T follicular helper cell (primary cell): ENCODE measurements at places on chromosomes 1 and 21.
A peak's percentile ranks its signal among the peaks of the same experiment; 100 is the strongest.

GRCh38 chr1:198523182-198523950 lies 17.1 kb downstream of the ATP6V1G3 start:
- DNase-seq: no peak

GRCh38 chr1:119653839-119654170 lies 5.7 kb upstream of the ZNF697 start:
- no peak for DNase-seq

- no peak for DNase-seq
Observed at GRCh38 chr1:12518931-12519692, 98.9 kb downstream of the DHRS3 start.

- DNase-seq: no peak
Observed at GRCh38 chr1:85264150-85264549, 4.7 kb upstream of the C1orf52 start.

DNA sequence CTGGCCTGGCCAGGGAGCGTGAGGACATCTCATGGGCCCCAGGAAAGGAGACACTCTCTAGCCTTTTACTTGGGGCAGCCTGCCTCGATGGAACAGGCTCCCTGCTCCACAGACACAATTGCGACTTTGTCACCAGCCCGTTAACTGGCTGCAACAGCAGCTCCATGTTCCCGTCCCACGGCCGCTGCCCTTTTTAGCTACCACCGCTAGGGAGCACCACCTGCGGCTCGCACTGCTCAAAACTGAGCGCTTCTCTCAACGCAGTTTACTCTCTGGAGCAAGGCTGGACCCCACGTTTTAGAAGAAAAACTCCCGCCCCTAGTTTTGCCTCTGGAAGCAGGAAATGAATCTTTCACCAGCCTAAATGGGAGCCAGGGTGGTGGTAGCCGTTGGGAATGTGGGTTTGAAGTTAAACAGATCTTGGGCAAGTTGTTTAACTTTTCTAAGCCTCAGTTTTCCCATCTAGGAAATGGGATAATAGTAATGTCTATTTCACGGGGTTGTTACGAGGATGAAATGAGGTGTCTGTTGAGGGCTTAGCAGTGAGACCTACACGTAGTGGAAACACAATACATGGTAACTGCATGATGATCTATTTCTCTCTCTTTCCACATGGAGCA lies 3.5 kb upstream of the LRRC38 start:
- no peak for DNase-seq

DNA sequence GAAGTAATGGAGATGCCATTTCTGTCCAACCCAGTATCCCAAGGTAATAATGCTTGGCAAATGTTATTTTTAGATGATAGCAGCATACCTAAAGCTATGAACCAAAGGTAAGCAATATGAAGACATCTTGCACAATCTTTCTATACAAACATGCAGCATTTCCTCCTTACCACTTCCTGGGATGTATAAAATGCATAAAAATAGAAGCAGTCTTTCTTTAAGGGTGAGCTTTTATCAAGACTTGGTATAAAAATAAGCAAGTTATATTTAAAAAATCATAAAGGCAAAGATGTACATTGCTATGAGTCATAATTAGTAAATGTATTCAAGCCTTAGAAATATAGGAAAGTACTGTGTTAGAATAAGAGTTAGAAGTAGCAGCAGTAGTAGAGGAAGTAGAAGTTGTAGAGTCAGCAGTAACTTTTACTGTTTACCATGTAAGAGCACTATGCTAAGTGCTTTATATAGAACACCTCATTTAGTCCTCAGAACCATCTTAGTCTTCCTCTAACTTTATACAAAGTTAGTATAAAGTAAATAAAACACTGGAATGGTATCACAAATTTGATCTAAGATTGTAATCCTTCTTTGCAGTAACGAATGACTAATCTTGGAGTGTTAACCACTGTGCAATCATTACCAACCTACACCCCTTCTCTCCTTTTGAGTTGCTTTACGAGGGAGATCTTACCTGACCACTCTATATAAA lies 371.3 kb downstream of the VAV3 start:
- no peak for DNase-seq

GRCh38 chr1:170790651-170791071 lies 126.7 kb downstream of the PRRX1 start:
- no peak for DNase-seq

DNA sequence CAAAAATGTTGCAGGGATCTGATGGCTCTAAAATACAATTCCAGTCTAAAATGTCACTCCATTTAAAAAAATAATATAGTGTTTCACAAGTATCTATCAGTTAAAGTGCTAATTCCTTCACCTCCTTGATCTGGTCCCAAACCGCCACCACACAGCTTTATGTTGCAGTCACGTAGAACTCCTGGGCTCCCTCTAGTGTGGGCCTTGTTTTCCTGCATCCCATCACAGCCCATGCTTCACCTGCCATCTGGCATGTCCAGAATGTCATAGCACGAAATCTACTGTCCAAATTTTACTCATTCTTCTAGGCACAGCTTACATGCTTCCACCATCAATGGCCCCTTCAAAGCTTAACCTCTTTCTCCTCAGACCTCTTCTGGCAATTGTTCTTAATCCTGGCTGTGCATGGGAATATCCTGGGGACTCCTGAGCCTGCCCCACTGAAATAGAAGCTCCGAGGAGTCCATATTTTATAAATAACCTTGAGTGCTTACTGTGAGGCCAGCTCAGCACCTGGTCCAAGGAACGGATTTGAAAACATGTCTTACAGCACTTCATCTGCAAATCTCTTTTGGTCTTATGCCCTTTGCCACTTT lies 15.5 kb downstream of the FYB2 start:
- DNase-seq: no peak

GRCh38 chr1:43437031-43437973 lies 16.4 kb downstream of the HYI start:
- DNase-seq: no peak

- DNase-seq: no peak
Observed at GRCh38 chr1:48236716-48237470, 14.4 kb downstream of the SLC5A9 start.

DNA sequence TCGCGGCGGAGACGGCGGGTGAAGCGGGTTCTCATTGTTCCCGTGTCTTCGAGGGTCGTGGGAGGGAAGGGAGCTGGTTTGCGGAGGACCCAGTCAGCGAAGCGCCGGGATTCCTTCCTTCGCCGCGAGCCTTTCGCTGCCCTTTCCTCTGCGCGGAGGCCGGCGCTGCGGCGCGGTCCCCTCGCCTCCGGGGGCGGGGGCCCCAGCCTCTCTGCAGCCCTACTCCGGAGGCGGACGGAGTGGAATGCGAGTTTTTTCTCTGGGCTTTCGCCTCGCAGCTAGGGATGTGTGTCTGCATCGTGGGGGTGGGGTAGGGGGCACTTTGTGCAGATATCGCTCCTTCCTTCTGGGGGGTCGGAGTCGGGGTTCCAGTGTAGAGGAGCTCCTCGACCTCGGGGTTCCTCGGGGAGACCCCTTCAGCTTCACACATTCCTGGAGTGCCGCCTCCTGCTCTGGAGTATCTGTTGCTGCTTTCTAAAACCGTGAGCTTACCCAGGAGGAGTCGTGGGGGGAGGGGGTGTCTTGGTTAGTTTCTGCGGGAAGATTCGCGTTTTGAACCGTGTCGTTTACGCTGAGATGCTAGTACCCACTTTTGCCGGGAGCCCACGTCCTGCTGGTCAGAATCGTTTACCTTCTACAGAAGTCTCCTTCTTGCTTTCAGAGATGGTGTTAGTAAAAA lies 595 bp downstream of the RNF2 start:
- DNase-seq: peak; percentile 1

DNA sequence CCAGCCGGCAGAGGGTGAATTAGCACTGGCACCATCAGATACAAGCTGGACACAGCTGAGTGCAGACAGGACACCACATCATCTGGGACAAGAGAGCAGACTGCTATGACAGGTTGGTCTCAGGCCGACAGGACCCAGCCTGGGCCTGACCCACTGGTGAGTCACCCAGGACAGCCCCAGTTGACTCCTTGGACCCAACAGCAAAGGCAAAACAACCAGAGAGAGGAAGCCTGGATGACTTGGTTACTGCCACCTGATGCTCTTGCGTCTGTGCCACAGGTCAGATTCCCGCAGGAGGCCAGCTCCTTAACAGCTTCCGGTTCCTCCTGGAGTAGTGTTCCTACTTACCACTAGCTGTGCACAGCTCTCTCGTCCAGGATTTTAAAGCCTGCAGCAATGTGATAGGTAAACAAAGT lies 18.5 kb downstream of the CCN1 start:
- no peak for DNase-seq

DNA sequence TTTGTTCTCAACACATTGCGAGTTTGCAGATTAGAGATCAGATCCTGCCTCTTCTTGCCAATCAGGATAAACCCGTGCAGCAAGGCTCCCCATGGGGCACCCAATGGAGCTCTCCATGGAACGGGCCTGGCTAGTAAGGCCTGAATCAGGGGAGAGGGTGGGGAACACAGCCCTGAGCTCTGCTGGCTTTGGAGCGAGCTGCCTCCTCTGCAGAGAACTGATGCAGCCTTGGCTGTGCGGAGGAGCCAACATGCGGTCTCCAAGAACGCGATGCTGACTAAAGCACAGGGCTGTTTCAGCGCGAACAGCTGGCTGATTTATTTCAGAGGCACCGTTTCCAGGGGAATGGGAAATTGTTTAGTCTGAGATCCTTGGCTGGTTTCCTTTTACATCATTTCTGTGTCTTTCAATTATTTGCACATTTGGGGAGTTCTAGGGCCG lies 139.7 kb downstream of the TSEN15 start:
- DNase-seq: no peak

DNA sequence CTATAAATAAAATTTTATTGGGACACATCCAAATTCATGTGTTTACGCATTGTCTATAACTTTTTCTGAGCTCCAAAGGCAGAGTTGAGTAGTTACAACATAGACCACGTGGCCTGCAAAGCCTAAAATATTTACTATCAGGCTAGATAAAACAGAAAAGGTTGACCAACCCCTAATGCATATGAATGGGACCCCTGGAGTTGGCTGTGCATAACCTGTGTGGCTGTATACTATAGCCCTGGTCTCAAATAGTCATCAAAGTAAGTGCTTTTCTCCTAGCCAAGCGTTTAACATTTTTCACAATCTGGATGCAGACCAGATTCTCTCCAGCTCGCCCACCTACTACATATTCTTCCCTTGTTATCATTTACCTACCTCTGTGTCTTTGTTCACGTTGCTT lies 60.4 kb downstream of the CYYR1 start:
- DNase-seq: no peak

GRCh38 chr1:228935198-228935663 lies 200.0 kb downstream of the RHOU start:
- no peak for DNase-seq

DNA sequence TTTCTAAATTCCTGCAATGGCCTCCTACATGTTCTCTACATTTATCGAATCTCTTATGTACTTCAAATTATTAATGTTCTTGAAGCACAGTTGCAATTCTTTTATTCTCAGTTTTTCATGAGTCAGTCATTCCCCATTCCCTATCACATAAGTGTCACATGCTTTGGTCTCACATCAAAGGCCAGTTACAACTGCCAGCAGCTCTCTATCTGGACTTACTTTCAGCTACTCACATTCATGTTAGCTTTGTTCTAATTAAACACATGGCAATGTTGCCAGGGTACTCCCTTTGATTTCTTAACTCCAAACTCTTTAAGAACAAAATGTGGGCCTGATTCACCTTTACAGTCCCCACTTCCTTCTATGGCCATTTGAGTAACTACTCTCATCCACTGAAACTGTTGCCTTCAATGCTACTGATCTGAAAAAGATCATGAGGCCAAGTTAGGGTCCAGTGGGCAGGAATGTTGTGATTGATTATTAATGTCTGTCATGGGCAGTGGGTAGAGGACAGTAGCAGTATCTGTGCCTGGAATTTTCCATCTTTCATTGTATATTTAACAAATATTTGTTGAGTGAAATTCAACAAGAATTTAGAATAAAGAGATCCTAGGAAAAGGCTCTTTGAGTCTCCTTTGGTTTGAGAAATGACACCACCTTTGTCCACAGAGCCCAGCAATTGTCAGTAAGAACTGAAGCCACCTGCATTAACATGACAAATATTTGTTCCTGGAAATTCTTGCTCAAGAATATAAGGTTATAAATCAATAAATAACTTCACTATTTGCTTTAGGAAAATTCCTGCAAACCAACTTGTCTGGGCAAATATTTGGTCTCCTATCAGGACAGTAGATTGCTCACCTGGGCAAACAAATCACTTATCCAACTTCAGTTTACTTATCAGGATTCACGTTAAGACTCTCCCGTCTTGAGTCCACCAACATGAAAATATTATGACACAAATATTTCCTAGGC lies 153.6 kb upstream of the SAMSN1 start:
- no peak for DNase-seq

DNA sequence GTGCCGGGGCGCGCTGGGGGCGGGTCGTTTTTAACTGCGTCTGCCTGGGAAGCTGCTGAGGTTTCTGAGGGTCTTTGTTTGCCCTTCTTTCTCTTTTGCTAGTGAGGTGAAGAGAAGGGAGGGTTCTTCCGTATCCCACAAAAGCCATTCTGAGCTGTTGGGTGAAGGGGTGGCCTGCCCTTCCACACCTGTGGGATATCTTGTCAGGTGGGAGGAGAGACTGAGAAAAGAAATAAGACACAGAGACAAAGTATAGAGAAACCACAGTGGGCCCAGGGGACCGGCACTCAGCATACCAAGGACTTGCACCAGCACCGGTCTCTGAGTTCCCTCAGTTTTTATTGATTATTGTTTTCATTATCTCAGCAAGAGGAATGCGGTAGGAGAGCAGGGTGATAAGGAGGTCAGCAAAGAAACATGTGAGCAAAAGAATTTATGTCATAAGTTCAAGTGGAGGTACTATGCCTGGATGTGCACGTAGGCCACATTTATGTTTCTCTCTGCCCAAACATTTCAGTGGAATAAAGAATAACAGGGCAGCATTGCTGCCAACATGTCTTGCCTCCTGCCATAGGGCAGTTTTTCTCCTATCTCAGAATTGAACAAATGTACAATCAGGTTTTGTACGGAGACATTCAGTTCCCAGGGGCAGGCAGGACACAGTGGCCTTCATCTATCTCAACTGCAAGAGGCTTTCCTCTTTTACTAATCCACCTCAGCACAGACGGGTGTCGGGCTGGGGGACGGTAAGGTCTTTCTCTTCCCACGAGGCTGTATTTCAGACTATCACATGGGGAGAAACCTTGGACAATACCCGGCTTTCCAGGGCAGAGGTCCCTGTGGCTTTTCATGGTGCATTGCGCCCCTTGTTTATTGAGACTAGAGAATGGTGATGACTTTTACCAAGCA lies 972 bp downstream of the PGBD2 start:
- no peak for DNase-seq

DNA sequence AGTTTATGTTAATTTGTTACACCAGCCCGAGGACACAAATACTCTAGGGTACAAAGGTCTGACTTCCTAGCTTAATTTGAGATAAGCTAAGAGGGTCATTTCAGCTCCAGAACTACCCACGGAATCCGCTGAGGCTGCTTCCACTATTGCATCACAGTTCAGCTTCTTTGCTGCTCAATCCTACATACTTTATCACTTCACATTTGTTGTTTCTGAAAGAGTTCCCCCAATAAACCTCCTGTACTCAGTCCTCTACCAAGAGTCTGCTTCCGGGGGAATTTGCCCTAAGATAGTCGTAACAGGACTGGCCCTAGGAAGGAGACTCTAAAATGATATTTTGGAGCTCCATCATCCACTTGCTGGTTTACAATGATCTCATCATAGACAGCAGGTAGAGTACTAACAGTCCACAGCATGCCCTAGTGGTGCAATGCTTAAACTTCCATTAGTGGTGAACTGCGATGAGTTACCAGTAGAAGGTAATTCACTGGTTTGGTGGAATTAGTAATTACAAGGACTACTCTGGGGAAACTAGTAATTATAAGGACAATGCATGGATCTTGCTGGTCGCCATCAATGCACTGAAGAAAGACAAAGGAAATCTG lies 229.3 kb downstream of the USH2A start:
- DNase-seq: no peak

GRCh38 chr1:46520063-46520911 lies 30.7 kb downstream of the DMBX1 start:
- no peak for DNase-seq

- DNase-seq: no peak
Observed at GRCh38 chr1:45097944-45098343, 85.9 kb downstream of the UROD start.
